ENCODE measurements at places on chromosomes 3 and 15. TPM values are rescaled to one million over a fixed set of nuclear protein-coding genes. Genes with fewer than 3 reads are reported as not detected.

PXYLP1 gene
- total RNA-seq = 10.7 TPM

CCDC33 gene
- total RNA-seq = not detected

PLA2G4F gene
- under 0.01 TPM for total RNA-seq

CTXND1 gene
- total RNA-seq = not detected

DNA sequence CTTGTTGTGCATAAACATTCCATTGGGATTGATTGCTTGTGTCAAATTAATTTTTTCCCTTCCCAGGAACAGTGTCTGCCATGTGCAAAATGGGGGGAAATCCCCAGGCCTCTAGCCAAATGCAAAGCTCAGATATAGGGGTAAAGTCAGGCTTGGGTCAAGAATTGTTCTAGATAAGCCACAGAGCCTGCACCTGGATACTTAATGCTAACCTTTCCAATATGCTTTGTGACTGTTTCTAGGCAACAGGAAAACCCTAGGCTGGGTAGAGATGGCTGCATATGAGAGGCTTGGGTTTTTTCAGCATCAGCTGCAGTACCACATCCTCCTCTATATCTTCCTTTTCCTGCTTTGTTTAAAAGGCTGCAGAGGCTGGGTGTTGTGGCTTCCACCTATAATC, 61.9 kb upstream of the ROPN1 start:
- no peak overlapping the region for H3K27ac ChIP-seq
- DNase-seq = no peak
- H3K27me3 ChIP-seq = no peaks in the 10 kb centered on the region
- H3K4me3 ChIP-seq = no peak overlapping the region

DNA sequence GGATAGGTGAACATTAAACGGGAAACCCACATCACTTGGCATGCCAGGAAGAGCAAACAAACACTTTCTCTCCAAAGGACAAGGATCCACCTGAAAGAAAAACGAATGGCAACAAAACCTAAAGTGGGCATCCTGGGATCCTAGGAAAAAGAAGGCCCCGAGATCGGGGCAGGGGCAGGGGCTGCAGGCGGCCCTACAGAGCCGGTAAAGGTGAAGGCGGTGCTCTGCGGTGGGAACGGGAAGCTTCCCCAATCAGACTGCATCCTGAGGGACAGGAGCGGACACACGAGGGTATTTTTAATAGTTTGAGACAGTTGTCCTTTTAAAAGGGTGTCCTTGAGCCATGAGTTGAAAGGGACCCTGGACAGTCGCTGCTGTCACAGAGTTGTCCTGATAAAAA, 24.9 kb upstream of the GABRA5 start:
- no peak overlapping the region for H3K4me3 ChIP-seq
- H3K27ac ChIP-seq = no peak overlapping the region
- no peaks in the 10 kb centered on the region for H3K4me1 ChIP-seq
- DNase-seq = no peak

- H3K27me3 ChIP-seq = no peaks in the 10 kb centered on the region
- DNase-seq = no peak
- no peak overlapping the region for H3K4me3 ChIP-seq
- H3K36me3 ChIP-seq = no peaks in the 10 kb centered on the region
Measured at GRCh38 chr3:72205297-72205826, 420.4 kb upstream of the PROK2 start.

GRCh38 chr15:85743392-85744055, 51.2 kb downstream of the KLHL25 start:
- no peak overlapping the region for H3K4me3 ChIP-seq
- H3K27me3 ChIP-seq = no peaks in the 10 kb centered on the region
- peaks cover 14% of the 10 kb centered on the region for H3K36me3 ChIP-seq
- H3K4me1 ChIP-seq = no peaks in the 10 kb centered on the region
- H3K27ac ChIP-seq = peak overlapping the region; percentile 25

DNA sequence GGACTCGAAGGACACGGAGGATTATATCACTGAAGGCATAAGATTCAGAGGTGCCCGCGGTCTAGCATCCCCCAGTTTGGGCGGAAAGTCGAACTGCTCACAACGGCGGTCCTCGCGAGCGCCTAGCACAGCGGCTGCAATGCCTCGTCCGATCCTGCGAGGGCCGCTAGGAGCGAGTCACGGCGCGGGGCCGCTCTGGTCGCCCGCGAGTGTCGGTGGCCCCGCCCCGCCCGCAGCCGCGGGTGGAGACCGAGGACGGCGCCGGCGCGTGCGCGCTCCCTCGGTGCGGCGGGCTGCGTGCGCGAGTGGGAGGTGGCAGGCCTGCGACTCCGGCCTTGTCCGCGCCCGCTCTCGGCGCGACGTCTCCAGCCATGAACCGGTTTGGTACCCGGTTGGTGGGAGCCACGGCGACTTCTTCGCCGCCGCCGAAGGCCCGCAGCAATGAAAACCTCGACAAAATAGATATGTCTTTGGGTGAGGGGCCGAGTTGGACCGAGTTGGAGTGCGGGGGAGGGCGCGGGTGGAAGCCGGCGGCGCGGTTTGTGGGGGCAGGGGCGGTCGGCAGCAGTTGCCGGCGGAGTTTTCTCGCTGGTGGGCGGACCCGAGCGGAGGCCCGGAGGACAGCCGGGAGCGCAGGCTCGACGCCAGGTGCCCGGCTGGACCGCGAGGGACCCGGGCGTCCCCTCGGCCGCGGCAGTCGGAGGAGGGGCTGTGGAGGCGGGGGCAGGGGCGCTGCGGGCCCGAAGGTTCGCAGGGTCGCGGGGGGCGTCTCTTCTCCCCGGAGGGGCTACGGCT, at the start of gene FYTTD1:
Gene FYTTD1 (plus strand): TSS at position 283 of the 795 bp plus-strand sequence. CDS start 89 bp downstream, at position 372.
- H3K36me3 ChIP-seq = no peaks in the 10 kb centered on the region
- H3K27ac ChIP-seq = peak within 1 kb of the TSS; percentile 96
- DNase-seq = peak; percentile 84
- peaks cover 7% of the 10 kb centered on the region for H3K4me1 ChIP-seq

GRCh38 chr15:78065284-78065872, 12.1 kb downstream of the TBC1D2B start:
- H3K4me1 ChIP-seq = peaks cover 39% of the 10 kb centered on the region
- H3K4me3 ChIP-seq = peak overlapping the region; percentile 35
- no peaks in the 10 kb centered on the region for H3K36me3 ChIP-seq

GRCh38 chr3:151203051-151203420, at the start of gene GPR171:
TSS of gene GPR171 (minus strand) at chr3:151203216. CDS start at chr3:151199386, 3,830 bp downstream.
- no peak for DNase-seq
- no peaks in the 10 kb centered on the region for H3K4me1 ChIP-seq
- H3K36me3 ChIP-seq = no peaks in the 10 kb centered on the region
- no peaks in the 10 kb centered on the region for H3K27me3 ChIP-seq
- H3K27ac ChIP-seq = no peak within 1 kb of the TSS

GRCh38 chr3:12991481-12991837, 81.8 kb downstream of the IQSEC1 start:
- no peaks in the 10 kb centered on the region for H3K4me1 ChIP-seq
- no peak overlapping the region for H3K27ac ChIP-seq
- DNase-seq = no peak
- H3K4me3 ChIP-seq = no peak overlapping the region
- H3K36me3 ChIP-seq = no peaks in the 10 kb centered on the region

DNA sequence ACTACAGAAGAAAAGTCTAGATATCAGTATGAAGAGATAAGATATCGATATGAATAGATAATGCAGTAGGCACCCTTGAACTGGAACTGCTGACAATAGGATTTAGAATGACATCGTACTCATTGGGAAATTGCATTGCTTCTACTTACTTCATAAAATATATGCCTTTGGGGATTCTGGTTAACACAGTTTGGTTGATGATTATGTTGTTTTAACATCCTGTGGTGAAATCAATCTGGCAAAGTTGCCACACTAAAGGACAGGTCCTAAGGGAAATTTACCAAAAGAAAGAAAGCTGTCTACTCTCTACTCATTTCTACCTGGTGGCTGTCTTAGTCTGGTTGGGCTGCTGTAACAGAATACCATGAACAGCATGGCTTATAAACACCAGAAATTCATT, 417.4 kb upstream of the DPH6 start:
- no peaks in the 10 kb centered on the region for H3K27me3 ChIP-seq
- no peak for DNase-seq

DNA sequence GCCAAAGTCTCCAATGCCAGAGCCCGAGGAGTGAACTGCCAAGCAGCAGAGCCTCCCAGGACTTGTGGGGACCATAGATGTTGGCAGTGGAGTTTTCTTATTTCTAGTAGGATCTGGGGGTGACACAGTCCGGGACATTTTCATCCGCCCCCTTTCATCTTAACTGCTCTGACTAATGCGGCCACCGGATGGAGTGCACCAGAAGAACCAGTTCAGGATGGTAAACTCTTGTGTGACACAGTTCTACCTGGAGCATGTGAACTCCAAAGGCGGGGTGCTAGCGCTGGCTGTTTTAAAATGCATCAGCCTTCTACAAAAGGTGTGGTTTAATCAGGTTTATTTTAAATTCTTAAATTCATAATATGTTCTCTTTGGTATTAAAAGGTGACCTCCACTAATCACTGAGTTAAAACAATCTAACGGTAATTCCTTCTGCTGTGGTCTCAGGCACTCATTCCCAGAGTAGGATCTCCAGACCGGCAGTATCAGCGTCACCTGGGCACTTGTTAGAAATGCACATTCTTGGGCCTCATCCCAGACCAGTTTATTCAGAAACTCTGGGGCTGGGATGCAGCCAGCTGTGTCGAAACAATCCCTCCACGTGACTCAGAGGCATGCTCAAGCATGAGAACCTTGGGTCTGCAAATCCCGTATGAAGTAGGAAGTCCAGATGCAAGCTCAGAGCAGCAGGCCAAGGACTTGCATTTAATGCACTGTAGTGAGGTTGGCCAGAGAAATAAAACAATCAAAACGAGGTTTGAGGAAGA, 105.5 kb downstream of the GABRB3 start:
- no peak for DNase-seq
- H3K4me1 ChIP-seq = no peaks in the 10 kb centered on the region
- no peak overlapping the region for H3K4me3 ChIP-seq
- H3K27ac ChIP-seq = no peak overlapping the region

Data from breast epithelium (tissue), 4 donors.